ENCODE measurements at places on chromosomes 1 and 21.

DNA sequence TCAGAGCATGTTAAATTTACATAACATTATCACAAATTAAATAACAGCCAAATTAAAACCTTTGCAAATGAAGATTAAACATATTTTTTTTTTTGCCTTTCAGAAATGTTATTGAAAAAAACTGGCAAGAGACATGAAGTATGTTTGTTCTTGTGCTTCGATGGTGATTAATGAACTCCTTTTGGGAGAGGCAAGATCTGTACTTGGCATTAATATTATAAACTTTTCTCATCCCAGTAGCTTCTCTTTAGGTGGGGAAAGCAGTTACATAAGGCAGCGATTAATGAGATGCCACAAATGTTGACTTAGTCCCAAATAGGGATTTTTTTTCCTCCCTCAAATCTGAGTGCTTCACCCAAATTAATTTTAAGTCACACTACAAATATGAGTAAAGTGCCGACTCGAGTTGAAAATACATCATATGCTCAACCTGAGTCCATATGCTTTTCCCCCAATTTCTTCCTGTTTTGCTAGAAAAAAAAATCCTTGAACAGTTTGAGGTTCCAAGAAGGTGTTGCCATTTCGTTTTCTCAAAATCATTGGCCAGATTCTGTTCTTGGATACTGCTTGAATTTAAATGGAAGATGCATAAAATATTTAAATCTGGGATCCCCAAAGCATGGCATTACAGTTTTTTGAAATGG, 294.5 kb downstream of the VAV3 start:
- no peak for DNase-seq

- DNase-seq: no peak
Measured at GRCh38 chr1:99490031-99490430, 155.9 kb upstream of the PALMD start.

DNA sequence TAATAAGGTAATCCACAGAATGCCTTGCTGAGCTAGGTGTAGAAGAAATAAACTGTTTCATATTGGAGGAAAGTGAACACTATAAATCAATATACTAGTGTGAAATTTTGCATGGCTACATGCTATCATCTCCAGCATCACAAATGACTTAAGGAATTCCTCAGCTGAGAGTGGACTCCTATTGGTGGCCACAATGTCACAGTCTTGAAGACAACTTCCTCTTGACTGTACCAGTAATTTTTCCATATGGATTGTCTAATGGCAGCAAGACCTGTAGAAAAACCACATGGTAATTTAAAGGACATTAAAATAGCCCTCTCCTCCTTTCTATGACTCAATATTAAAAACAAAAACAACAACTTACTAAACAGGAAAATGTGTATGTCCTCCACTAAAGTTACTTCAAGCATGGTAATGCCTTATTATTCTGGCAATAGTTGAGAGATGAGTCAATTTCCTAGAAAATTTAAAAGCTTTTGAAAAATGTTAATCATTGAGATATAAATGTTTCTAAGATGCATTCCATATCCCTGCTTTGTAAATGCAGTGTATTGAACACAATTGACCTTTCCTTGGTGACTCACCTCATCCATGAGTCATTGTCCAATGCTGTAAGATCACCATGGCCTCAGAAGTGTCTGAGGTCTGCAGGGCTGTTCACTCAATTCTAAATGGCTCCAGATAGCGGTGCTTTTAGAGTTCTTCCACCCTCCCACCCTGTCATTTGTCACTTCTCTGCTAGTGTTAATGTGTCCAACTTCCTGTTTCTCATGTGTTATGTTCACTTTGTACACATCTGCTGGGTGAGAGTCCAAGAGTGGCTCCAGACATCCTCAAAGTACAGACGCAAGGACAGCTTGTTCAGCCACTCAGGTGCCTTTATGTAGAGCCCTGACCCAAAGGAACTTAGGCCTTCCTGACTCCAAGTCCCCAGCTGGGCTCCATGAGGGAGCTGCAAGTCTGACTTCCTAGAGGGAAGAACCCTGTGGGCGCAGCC, 32.8 kb upstream of the DNASE2B start:
- peak; percentile 89 for DNase-seq

DNA sequence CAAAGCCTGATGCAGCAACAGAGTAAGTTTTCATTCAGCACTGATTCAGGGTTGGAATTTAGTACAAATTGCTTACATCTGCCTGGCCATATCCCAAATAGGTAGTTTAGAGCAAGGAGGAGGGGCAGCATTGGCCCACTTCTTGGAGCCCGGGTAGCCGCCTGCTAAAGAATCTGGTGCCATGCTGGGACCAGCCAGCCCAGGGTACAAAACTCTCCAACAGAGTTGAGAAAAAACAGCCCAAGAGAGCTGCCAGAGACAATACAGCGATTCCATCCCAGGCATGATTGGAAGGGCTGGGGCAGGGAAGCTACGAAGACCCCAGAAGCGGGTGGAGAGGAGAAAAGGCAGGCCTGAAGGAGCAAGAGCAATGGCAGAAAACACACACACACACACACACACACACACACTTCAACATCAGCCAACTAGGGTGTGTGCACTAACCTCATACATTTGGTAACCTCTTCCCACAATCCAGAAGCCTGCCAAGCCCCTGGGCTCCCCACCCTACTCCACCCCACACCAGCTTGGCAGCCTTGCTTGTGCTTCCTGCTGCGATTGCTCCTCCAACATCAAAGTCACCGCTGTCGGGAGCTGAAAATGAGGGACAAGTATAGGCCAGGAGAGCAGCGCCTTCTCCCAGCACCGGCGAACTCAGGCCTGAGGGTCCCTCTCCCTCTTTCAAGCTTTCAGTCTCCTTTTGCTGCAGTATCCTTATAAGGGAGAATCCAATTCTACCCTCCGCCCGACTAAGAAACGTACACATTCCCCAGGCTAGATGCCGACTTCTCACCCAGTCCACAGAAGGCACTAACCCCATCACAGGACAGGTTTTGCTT, 1.2 kb downstream of the PIK3C2B start:
- peak; percentile 40 for DNase-seq

GRCh38 chr1:58732087-58732775, 32.4 kb upstream of the MYSM1 start:
- no peak for DNase-seq

DNA sequence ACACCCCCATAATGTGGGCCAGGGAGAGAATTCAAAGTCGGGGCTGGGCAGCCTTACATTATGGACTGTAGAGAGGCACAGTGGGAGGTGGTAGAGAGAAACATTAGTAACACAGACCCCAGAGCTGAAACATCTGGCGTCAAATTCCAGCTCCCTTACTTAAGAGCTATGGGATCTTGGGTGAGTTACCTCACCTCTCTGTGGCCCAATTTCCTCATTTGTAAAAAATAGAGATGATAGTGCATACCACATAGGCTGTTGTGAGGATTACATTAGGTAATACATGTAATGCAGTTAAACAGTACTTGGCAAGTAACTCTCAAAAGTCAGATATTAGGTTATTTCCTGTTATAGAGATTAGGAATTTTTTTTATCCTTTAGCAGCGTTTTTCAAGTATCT, 160.5 kb upstream of the KIAA0040 start:
- DNase-seq: no peak

- DNase-seq: no peak
Measured at GRCh38 chr1:1205769-1206375, 520 bp downstream of the TNFRSF18 start.

- no peak for DNase-seq
Measured at GRCh38 chr1:222910699-222911098, 95.9 kb downstream of the DISP1 start.

DNA sequence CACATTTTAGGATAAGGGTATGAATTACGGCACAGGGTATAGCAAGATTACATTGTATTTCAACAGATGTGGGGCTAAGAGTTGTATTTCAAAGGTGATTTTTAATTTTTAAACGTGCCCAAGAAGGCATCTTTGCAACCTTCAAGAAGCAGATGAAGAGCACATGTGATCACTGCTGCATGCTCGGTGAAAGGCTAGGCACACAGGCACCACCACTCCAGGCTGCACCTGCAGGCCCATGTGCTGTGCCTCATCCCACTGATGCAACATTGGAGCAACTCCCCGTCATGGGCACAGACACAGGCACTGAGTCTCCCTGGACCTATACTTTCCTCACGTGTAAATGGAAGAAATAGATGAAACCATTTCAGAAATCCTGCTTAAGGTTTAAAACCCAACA, 23.5 kb downstream of the UBE2G2 start:
- no peak for DNase-seq

DNA sequence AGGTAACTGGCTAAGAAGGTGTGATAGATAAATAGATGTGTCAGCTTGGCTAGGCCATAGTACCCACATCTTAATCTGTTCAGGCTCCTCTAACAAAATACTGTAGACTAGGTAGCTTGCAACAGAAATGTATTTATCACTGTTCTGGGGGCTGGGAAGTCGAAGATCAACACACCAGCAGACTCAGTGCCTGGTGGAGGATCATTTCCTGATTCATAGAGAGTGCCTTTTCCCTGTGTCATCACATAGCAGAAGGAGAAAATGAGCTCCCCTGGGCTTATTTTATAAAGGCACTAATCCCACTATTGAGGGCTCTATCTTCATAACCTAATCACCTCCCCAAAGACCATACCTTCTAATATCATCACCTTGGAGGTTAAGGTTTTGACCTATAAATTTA, 532.7 kb upstream of the OLFM3 start:
- DNase-seq: no peak

DNA sequence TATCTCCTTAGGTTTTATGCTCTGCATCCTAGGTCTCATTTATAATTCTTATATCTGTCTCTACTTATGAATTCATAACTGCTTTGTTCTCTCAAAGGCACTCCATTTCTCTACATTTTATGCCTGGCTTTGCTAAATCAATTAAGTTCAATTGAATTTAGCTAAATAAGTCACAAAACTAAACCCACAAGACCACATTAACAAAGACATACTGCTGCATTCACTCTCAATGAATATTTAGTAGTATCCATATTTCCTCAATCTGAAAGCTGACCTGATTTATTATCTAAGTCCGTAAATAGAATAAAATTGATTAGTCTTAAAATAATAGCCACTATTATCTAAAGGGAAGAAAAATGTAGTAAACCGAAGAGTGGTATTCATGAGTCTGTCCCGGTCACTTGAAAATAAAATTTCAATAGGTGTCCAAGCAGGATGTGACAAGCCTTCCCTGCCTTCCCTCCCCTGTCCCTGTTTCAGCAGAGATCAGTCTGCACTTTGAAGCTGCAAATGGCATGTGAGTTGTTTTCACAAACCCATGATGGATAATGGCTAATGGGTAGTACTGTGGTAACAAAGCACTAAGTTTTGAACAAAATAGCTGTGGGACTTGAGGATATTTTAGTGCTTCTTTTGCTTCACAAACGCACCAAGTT, 295.0 kb upstream of the NCAM2 start:
- no peak for DNase-seq

DNA sequence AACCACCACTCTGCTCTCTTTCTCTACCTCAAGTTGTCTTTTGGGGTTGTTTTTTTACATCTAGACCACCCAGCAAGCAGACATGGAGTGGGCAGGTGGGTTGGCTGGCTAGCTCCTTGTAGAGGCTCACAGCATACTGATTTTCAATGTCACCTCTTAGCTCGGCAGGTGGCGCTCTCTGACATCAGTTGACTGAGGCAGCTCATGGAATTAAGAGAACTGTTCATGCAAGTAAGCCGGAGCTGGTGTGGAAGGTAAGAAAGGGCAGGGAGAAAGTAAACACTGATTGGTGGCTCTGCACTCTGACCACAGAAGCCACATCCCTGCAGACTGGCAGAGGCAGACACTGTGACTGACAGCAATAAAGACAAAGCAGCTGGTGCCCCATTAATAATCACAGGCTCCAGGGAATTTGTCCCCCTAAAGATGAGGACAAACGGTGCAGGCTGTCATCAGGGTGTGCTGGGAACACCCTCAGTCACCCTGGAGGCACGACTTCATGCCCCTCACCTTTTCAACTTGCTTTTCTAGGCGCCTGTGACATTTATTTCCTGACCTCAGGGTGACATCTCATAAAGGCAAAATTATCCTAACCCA, 226.8 kb downstream of the LMX1A start:
- DNase-seq: no peak

DNA sequence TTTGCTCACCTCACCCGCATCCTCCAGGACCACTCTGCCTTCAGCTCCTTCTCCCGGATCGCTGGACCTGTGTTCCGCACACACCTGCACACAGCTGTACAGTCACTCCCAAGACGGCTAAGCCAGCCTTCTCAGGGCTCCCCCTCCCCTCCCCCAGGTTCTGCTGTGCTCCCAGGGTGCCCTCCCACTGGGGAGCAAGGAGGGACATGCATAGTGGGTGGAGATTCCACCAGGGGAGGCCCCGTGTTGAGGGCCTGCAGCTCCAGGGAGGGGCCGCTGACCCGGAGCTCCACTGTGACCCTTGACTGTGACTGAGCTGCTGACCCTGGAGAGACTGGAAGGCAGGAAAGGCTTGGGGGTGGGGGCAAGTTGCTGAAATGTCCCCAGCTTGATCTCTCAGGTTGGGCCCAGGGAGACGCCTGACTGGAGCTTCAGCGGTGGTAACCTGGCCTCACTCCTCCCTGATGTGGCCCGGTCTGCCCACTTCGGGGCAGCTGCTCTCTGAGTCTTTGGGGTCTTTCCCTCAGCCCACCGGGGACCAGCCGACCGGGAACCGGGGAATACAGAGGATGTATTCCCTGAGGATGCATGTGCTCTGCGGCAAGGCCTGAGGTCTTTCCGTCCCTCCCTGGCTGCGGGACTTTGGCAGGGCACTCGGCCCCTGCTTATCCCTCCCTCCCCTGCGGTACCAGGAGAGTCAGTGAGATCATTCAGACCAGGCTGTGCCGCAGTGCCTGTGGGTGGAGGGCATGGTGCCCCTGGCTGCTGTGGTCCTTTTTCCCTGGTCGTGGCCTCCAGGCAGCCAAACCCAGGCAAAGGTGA, 28.6 kb upstream of the PLCH2 start:
- DNase-seq: no peak

DNA sequence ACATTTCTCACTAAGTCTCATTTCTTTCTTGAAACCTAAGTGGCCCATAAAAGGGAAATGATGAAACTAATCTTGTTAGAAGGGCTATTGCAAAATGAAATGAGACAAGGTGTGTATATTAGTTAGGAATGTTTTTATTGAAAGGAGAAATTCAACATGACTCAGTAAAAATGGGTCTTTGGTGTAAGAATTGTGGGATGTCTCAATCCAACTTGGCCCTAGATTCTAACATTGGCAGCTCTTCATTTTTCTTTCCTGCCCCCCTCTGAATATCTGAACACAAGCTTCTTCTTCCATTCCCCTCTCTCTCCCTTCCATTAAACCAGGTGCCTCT, 26.8 kb upstream of the TARBP1 start:
- peak; percentile 72 for DNase-seq

DNA sequence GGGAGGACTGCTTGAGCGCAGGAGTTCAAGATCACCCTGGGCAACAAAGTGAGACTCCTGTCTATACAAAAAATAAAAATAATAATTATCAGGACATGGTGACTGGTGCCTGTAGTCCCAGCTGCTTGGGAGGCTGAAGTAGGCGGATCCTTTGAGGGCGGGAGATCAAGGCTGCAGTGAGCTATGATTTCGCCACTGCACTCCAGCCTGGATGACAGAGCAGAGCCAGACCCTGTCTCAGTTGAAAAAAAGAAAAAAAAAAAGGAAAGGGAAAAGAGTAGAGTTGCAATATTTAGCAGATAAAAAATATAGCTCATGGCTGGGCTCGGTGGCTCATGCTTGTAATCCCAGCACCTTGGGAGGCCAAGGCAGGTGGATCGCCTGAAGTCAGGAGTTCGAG, 3.3 kb upstream of the S1PR1 start:
- DNase-seq: no peak

GRCh38 chr1:157992031-157992832, 1.2 kb upstream of the KIRREL1 start:
- DNase-seq: no peak

All from fibroblast of skin of left biceps (primary cell).